ENCODE measurements at places on chromosomes 6 and 20. TPM values are rescaled to one million over a fixed set of nuclear protein-coding genes. Genes with fewer than 3 reads are reported as not detected.

GRCh38 chr6:34888874-34889555, at the start of gene ANKS1A:
Gene ANKS1A (plus strand): TSS chr6:34889255. CDS start chr6:34889403, 148 bp downstream.
- DNase-seq: peak; percentile 95

GRCh38 chr20:63471717-63471980, 806 bp downstream of the KCNQ2 start:
- no peak for DNase-seq

- DNase-seq: no peak
Measured at GRCh38 chr6:110833831-110834230, 18.6 kb upstream of the CDK19 start.

DNA sequence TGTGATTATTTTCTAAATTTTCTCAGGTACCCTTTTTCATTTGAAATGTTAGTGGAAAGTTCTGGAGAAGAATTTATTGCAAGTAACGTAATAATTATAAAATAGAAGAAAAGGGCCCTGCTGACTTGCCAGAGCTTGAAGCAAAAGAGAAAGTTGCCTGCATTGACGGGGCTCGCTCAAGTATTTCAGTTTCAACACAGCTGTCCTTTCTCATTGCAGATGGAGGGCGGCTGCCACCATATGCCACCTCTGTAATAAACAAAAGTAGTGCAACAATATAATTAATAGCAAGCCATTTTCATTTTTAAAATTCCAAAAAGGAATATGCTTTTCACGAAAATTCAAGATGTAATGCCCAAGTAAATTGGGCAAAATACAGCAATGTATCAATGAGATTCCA, 246.2 kb downstream of the PACRG start:
- DNase-seq: no peak

- no peak for DNase-seq
Measured at GRCh38 chr20:48556956-48557355, 270.8 kb downstream of the PREX1 start.

- no peak for DNase-seq
Measured at GRCh38 chr6:162960679-162961457, 233.1 kb downstream of the PACRG start.

GRCh38 chr6:153063936-153064335, 61.4 kb upstream of the MTRF1L start:
- no peak for DNase-seq

DNA sequence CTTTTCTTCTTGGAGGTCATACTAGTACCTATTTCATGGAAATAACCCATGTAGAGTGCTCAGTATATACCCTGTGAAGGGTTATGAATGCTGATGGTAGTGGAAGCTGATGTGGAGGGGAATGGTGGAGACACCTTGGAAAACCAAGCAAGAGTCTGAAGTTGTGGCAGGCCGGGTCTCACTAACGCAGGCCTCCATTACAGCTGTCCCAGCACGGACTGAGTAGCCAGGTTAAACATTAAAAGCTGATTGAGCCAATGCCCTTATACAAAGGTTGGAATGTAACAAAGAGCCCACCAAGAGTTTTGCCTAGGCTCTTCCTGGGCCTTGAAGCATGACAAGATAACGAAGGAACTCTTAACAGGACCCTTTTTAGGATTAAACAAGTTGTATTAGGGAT, 2.1 kb upstream of the PCMTD2 start:
- no peak for DNase-seq

HLA-DRB1 gene
- total RNA-seq: 15.1 TPM
